ENCODE measurements at places on chromosomes 2 and 18.

DNA sequence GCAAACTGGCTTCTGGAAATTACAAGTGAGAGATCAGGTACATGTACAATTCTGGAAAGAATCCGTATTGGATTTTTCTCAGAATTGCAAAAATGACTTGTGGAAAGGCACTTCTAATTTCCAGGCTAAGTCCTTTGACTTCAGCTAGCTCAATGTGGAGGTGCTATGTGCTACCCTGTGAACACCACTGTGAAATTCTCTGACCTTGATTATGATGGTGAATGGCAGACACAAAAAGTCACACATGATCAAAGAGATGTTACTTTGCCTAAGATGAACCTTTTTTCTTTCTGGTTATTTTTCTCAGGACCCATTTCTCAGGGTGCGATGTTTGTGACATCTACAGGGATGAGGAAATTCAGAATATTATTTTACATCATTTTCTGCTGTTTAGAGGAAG, 856.6 kb upstream of the VRK2 start:
- DNase-seq, result no peak

- peak; percentile 62 for DNase-seq
These were observed 1.4 kb downstream of the FZD5 start for GRCh38 chr2:207768168-207768865.

DNA sequence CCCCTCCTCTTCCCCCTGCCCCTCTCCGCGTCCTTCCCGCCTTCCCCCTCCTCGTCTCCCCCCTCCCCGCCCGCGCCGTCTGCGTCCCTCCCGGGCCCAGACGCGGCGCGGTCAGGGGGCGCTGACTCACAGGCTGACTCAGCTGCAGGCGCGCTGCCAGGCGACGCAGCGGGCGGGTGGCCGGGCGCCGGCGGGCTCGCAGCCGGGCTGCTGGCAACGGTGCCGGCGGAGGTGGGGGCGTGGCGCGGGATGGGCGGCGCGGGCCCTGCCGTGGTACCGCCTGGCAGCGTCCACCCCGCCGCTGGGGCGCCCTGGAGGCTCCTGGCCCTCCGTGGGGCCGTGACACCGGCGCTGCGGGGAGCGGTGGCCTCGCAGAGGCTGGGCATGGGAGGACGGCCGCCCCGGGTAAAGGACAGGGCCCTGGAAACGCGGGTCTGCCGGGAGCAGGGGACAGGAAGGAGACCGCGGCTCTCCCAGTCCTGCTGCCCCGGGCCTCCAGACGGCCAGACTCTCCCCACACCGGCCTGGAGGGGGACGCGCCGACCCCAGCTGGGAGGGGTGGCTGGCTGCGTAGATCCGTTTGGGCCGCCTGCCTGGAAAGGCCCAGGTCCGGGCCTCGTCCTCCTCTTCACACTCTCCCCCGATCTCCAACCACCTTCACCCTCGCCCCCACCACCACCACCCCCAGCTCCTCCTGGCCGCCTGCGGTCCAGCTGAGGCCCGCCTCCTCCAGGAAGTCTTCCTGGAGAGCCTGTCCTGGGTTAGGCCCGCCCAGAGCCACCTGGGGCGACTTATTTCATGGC, 10.0 kb upstream of the PROC start:
- DNase-seq, result peak; percentile 98

- no peak for DNase-seq
These were observed 1.0 kb upstream of the ESPNL start for GRCh38 chr2:238098901-238099713.

GRCh38 chr18:65146482-65147021, 604.3 kb upstream of the CDH7 start:
- no peak for DNase-seq

- DNase-seq, result no peak
These were observed 2.7 kb downstream of the NCK2 start for GRCh38 chr2:105747254-105747894.

DNA sequence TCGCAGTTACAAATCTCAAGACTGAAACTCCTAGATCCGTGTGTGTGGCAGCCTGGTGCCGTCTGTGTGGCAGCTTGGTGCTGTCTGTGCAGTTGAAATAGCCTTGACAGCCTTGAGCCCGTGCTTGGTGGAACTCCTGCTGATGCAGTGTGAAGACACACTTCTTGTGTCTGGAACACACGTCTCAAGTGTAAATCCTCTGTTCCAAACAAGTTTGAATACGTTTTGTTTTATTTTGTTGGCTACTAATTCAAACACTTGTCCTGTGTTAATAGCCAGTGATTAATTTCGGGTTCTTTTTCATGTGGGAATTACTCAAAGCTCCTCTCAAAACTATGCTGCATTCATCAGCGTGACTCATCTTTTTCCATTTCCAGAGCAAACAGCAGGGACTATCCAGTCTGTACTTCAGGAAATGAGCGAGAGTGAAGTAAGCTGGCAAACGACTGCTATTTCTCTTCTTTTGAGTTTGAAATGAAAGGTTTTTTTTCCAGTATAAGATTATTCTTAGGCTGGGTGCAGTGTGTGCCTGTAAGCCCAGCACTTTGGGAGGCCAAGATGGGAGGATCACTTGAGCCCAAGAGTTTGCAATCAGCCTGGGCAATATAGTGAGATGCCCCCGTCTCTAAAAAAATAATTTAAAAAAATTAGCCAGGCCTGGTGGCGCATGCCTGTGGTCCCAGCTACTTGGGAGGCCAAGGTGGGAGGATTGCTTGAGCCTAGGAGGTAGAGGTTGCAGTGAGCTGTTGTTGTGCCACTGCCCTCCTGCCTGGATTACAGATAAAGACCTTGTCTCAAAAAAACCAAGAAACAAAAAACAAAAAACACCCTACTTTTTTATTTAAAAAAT, 152.9 kb downstream of the SPP2 start:
- DNase-seq, result peak; percentile 75

- no peak for DNase-seq
These were observed 153.2 kb downstream of the HAUS1 start for GRCh38 chr18:46257366-46257765.

DNA sequence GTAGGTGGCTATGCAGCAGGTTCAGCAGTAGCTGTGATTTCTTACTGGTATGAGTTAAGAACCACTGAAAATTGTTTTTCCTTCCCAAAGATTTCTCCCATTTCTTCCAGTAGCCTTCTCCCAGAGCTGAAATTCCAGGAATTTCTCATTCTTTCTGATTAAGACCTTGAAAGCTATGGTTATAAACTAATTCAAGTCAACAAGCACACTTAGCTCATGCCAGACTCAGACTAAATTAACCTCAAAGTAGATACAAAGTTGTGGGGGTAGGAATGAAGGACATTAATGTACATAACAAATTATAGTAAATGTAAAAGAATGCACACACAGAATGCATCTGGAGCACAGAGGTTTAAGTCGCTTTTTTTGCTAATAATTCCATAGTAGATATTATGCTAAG, 103.6 kb upstream of the SOX11 start:
- DNase-seq, result no peak

- DNase-seq, result no peak
These were observed 121.5 kb downstream of the WDSUB1 start for GRCh38 chr2:159165048-159165447.

GRCh38 chr18:64840911-64841701, 692.2 kb upstream of the LINC00305 start:
- DNase-seq, result peak; percentile 12

DNA sequence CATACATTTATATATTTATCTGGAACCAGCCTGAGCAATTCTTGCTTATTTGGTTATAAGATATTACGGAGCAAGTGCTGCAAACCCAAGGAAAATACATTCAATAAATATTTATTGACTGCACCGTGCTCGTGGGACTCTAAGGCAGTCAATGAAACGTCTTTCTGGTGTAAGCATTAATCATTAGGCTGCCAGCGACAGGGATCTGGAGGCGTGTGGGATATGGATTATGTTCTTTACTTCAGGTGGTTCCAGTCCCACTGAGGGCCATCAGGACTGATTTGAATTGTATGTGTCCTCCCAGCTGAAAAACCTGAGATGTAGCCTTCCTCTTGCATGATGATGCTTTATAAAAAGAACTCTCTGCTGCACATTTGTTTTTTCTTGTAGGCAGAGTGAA, 75.4 kb downstream of the TACR1 start:
- DNase-seq, result no peak

DNA sequence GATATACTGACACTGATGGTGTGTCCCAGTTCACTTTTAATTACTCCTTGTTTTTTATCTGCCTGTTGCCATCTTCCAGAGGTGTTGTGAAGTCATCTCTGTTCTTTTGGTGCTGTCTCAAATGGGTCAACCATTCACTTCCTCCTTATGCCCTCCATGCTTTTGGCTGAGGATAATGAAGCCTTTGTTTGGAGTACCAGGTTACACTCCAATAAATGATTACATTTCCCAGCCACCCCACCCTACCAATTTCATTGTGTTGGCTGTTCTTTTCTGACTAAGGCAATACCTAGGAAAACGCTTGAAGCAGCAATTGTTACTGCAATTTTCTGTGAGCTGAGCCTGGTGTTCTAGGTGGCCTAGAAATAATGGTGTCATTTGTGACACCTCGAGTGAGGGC, 29.8 kb upstream of the ACTG2 start:
- no peak for DNase-seq

DNA sequence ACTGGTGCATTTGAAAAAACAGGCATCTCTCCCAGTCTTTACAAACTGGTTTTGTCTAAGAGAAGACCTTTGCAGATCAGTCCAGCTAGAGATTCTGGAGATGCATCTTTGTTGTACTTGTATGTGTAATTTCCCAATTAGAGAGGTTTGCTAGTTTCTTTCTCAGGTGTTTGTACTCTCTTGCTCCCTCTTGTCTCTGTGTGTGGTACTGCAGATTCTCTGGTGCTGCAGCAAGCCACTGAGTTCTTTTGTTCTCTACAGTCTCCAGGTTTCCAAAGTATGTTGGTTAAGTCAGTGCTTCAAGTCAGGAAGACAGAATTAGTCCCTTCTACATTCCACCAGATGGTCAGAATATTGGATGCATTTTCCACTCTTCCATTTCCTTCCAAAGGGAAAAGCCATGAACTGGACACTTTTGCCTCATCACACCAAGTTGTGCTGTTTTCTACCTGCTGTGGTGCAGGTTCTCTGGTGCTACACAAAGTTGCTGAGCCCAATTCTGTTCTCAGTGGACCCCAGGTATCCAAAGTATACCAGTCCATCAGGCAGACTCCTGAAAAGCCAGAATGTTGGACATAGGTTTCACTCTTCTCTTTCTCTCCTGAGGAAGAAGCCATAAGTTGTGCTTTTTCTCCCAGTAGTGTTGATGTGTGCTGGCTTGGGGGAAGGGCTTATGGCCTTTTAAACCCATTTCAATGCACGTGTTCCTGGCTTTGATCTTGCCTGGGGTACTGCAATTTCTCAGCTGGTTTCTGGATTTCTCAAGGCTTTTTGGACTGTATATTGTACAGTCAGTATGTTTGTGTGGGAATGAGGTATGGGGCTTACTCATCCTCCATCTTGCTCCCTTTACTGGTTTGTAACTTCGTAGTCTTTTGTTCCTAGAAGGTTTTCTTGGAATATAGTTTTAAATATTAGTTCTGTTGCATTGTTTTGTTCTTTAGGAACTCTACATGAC, 29.8 kb downstream of the EPC2 start:
- peak; percentile 18 for DNase-seq

GRCh38 chr2:216320852-216321251, 51.4 kb downstream of the MARCHF4 start:
- DNase-seq, result no peak

- DNase-seq, result peak; percentile 16
These were observed 315.2 kb downstream of the TDRD15 start for GRCh38 chr2:21438949-21439348.

GRCh38 chr2:207012461-207012860, 73.1 kb downstream of the CPO start:
- DNase-seq, result no peak

- no peak for DNase-seq
These were observed 142.3 kb upstream of the ITGA6 start for GRCh38 chr2:172285010-172285621.

GRCh38 chr2:150030436-150031190, 443.0 kb upstream of the MMADHC start:
- DNase-seq, result no peak

DNA sequence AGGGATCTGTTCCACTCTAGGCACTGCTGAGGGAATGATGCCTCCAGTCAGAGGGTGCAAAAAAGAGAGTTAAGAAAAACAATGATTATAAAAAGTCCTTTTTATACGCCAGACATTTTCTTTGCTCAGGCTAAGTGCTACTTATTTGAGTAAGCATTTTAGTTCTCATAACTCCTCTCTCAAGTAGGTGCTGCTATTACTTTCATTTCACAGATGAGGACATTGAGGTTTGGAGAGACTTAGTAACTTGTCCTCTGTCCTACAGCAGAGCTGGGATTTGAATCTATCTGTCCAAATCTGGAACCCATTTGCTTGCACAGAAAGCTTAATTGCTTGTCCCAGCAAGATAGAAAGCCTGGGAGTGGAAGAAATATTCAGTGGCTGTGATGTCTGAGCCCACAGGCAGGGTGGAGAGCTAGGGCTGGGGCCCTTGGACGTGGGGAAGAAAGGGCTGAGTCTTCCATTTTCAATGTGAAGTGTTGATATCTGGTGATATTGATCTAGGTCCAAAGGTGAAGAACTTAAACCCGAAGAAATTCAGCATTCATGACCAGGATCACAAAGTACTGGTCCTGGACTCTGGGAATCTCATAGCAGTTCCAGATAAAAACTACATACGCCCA, 5.8 kb downstream of the IL37 start:
- DNase-seq, result no peak

DNA sequence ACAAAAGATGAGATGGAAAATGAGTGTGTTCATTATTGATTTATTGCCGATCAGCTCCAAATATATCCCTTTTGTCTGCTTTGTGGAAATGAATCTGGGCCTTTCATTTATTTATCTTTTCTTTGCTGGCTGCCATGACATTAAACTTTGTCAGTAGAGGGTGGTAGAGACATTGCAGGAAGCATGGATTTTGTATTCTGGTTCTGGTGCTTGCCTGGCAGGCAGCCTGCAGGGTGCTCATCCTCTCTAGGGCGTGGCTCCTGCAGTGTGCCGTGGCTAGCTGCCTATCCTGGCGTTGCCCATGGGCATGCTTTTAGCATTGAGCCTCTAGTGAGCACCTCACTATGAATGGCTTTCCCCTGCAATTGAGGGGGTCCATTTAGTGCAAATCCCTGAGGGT, 593.1 kb downstream of the RNF144A start:
- no peak for DNase-seq

DNA sequence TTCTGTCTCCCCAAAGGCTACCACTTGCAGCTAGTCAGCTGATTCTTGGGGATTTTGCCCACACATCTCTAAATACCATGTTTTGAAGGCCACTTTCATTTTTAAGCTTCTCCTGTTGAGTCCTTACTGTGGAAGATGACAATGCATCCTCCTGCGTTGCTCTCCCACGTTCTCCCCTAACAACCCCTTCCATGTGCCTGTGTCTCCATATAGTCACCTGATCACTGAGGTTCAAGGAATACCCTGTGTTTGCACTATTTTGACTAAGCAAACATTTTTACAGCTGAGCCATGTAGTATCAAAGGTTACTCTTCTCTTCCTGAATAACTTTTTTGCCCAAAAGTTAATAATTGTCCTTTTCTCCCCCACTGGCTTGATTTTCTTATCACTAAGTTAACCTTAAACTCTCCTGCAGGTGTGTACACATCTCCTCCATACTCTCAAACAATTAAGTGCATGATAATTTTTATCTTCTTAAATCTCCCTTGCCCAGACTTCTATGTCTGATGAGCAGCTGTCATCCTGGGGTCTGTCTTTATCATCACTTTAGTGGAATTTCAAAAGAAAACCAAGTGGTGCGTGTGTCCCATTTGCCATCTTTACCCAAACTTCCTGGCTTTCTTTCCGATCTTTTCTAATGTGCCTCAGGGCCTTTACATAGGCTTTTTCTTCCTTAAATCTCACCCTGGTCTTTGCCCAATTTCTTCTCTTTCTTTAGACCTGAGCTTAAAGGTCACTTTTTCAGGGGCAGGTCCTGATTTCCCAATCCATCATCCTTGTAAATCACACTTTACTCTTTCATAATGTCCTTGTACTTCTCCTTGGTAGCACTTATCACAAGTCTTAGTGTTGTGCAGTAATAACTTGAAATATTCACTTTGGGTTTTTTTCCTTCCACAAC, 85.2 kb upstream of the SPATS2L start:
- DNase-seq, result peak; percentile 69

Data from hepatocyte (in vitro differentiated cells).